ENCODE measurements at places on chromosomes 12 and 14. TPM values are rescaled to one million over a fixed set of nuclear protein-coding genes. Genes with fewer than 3 reads are reported as not detected.

OR6C2 gene
- total RNA-seq, result not detected

ETFBKMT gene
- 1.9 TPM for total RNA-seq

KRT72 gene
- total RNA-seq, result 0.60 TPM

EID3 gene
- 12.2 TPM for total RNA-seq

ABHD12B gene
- total RNA-seq, result not detected

C12orf60 gene
- 0.27 TPM for total RNA-seq

LTBR gene
- 0.47 TPM for total RNA-seq

NRXN3 gene
- not detected for total RNA-seq

PLBD1 gene
- total RNA-seq, result 1.8 TPM

CACNA1C gene
- 0.18 TPM for total RNA-seq

TMX1 gene
- total RNA-seq, result 19.4 TPM

TAMALIN gene
- total RNA-seq, result 491 TPM

IL31 gene
- not detected for total RNA-seq

SPTSSA gene
- total RNA-seq, result 2.5 TPM

BCL7A gene
- total RNA-seq, result 2.6 TPM

KRT75 gene
- total RNA-seq, result not detected

FGD6 gene
- 1.2 TPM for total RNA-seq

MFAP5 gene
- not detected for total RNA-seq

RNFT2 gene
- total RNA-seq, result 4.9 TPM

ATP6V1D gene
- total RNA-seq, result 41.0 TPM

ADSS1 gene
- total RNA-seq, result 2.4 TPM

POTEG gene
- total RNA-seq, result not detected

KRT7 gene
- total RNA-seq, result not detected

EXOC3L4 gene
- not detected for total RNA-seq

GPR162 gene
- 0.63 TPM for total RNA-seq

COX8C gene
- total RNA-seq, result not detected

HOXC12 gene
- not detected for total RNA-seq

NOC4L gene
- 21.6 TPM for total RNA-seq

IQSEC3 gene
- total RNA-seq, result 0.60 TPM

HOXC5 gene
- total RNA-seq, result not detected

NIN gene
- 71.6 TPM for total RNA-seq

APOF gene
- not detected for total RNA-seq

SRGAP1 gene
- total RNA-seq, result 0.13 TPM

RNF31 gene
- total RNA-seq, result 98.3 TPM

PFDN5 gene
- total RNA-seq, result 566 TPM

RPS6KL1 gene
- total RNA-seq, result 1.0 TPM

MRPL51 gene
- total RNA-seq, result 42.2 TPM

ACRBP gene
- total RNA-seq, result 3.4 TPM

AREL1 gene
- total RNA-seq, result 49.0 TPM

C12orf57 gene
- total RNA-seq, result 192 TPM

FOXN4 gene
- not detected for total RNA-seq

FOXM1 gene
- total RNA-seq, result 1.6 TPM

ANG gene
- total RNA-seq, result 0.40 TPM

EML1 gene
- 0.27 TPM for total RNA-seq

GPR65 gene
- 16.6 TPM for total RNA-seq

SP7 gene
- total RNA-seq, result not detected

DDX55 gene
- 26.0 TPM for total RNA-seq
